ENCODE measurements at places on chromosomes 1 and 21. TPM values are rescaled to one million over a fixed set of nuclear protein-coding genes. Genes with fewer than 3 reads are reported as not detected.

The BRDT gene
- total RNA-seq: not detected

The LEFTY2 gene
- total RNA-seq: 4.2 TPM

GRCh38 chr1:43402089-43402865, 12.6 kb downstream of the SZT2 start:
- no peak for DNase-seq

- DNase-seq: no peak
Measured at GRCh38 chr1:66265796-66266195, 268.2 kb upstream of the SGIP1 start.

Data from posterior vena cava (tissue), 2 donors.